ENCODE measurements at places on chromosomes 3 and 15.

- no peak for DNase-seq
Observed at GRCh38 chr3:127651516-127652172, 21.1 kb upstream of the ABTB1 start.

DNA sequence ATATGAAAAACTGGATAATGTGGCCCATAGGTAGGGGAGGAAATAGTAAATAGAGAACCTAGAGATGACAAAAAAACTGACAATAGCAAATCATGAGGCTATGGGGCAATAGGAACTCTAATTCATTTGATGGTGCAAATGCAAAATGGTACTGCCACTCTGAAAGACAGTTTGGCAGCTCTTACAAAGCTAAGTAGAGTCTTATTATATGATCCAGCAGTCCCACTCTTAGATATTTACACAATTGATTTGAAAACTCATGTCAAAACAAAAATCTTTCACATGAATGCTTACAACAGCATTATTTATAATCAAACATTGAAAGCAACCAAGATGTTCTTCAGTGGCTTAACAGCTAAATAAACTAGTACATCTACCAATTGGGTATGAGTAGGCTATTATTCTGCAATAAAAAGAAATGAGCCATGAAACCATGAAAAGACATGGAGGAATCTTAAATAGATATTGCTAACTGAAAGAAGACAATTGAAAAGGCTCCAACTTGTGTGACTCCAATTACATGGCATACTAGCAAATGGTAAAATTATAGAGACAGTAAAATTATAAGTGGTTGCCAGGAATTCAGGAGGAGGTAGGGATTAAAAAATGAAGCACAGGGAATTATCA is 321.8 kb upstream of the STAC start:
- no peak for DNase-seq

- peak; percentile 88 for DNase-seq
Observed at GRCh38 chr3:141875893-141876380, 506 bp upstream of the ATP1B3 start.

- DNase-seq: no peak
Observed at GRCh38 chr3:61903074-61903473, 341.7 kb downstream of the PTPRG start.

- DNase-seq: no peak
Observed at GRCh38 chr3:162142511-162142910, 645.9 kb downstream of the OTOL1 start.

GRCh38 chr3:8279886-8280550 is 221.6 kb upstream of the LMCD1 start:
- no peak for DNase-seq

- no peak for DNase-seq
Observed at GRCh38 chr3:30269751-30270445, 336.5 kb upstream of the TGFBR2 start.

GRCh38 chr3:153166206-153166605 is 4.2 kb downstream of the RAP2B start:
- no peak for DNase-seq
